Stimulated activated CD8-positive, alpha-beta memory T cell treated with anti-CD3 and anti-CD28 coated beads, Interleukin-7, amount 100 ng/mL, for 1 hour (primary cell): ENCODE measurements at places on chromosomes 4 and X.

DNA sequence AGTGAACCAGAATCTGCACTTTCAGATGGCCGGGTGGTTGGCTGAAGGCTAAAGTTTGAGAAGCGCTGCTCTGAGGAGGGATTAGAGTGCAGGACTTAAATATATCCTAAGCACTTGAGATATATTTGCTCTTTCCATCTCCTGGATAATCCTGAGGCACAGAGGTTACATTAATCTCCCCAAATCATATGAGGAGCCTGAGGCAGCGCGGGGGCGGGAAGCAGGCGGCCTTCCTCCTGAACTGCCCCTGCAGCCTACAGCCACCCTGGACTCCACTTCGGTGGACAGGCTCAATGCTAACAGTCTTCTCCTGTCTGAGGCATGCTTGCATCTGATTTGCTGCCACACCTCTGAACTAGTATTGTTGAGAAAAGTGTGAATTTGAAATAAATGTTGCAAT lies 72.5 kb downstream of the AFAP1 start:
- DNase-seq: no peak

GRCh38 chr4:76740866-76741662 lies 156.9 kb downstream of the SOWAHB start:
- no peak for DNase-seq

- DNase-seq: no peak
Measured at GRCh38 chrX:30679369-30679768, 26.1 kb downstream of the GK start.

GRCh38 chr4:88159229-88159725 lies 838 bp upstream of the ABCG2 start:
- DNase-seq: no peak

DNA sequence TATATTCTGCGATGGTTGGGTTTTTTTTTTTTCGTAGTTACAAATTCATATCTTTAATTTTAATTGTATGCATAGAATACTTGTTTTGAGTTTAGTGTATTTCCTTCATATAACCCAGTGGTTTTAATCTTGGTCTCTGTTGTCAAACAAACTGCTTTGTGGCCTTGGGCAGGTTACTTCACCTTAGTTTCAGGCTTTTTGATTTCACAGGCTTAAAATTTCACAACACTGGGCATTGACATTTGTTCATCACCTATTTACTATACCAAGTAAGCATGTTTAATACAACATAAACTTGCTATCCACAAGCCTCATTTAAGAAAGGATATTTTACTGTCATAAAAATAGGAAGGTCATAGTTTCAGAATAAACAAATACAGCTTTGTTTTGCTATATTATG lies 14.7 kb downstream of the RAPGEF2 start:
- DNase-seq: no peak

DNA sequence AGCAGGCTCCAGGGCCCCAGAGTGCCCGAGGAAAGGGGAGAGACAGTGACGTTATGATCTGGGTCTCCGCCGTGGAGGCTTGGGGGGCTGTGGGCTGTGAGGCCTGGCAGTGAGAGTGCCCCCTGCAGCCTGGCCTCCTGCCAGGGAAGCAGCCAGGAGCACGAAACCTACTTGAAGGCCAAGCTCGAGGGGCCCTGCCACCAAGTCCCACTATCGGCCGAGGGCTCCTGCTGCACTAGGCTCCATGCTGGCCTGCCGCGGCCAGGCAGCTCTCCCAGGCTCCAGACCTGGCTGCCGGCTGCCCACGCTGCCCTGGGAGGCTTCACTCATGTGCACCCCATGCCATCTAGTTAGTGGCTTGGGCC lies 18.7 kb downstream of the FLNA start:
- DNase-seq: no peak

- no peak for DNase-seq
Measured at GRCh38 chrX:6095469-6095868, 133.2 kb downstream of the NLGN4X start.
